Right lung (tissue), 10 donors: ENCODE measurements at places on chromosomes 11 and 22. TPM values are rescaled to one million over a fixed set of nuclear protein-coding genes. Genes with fewer than 3 reads are reported as not detected.
A peak's percentile ranks its signal among the peaks of the same experiment; 100 is the strongest.

GRCh38 chr11:71307811-71308645 is 55.7 kb upstream of the SHANK2 start:
- no peak for DNase-seq

DNA sequence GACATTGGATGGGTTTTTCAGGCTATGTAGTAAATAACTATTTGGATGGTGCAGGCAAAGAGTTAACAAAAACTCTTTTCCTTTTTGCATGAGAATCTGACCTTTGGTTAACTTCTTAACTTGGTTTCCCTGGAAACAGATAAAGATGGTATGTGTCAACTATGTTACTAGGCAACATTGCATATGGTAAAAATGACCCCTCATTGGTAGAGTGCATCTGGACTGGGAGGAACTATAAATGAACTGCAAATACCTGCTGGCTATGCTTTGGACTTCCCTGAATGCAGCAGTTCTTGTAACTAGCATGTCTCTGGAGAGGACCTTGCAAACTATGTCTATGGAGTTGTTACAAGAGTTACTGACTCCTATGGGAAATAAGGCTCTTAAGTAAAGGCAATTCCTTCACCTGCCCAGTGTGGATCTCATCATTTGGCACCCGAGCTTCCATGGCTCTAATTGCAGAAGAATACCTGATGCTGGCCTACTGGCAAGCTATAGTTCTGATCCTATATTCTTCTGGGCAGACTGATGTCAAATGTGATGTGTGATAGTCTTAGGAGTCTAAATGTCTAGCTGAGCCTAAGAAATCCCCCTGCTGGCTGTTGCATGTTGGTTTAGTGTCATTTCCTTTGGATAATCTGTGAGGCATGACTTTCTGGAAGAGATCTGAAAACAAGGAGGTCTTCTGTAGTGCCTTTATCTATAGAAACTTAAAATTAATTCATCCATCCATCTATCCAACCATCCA is 126.7 kb upstream of the MTMR2 start:
- DNase-seq = peak; percentile 71

MMP12 gene
- not detected for polyA plus RNA-seq

- DNase-seq = no peak
Measured at GRCh38 chr11:116416852-116417251, 355.9 kb downstream of the BUD13 start.

DNA sequence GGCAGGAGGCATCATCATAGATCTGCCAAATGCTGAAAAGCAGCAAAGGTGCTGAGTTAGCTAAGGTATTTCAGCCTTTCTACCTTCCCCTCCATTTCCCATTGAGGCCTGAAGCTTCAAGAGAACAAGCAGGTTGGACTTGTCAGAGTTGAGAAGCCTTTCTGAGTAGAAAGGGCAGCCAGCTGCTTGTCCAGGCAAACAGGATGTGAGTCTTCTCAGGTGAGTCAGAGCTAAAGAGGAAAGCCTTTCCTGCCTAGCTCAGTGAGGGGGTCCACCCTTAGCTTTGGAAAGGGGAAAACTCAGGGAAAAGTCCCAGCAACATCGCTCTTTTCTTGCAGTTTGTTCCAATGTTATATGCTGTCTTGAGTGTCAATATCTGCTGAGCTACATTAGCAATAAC is 13.2 kb upstream of the MPZL2 start:
- no peak for DNase-seq

DNA sequence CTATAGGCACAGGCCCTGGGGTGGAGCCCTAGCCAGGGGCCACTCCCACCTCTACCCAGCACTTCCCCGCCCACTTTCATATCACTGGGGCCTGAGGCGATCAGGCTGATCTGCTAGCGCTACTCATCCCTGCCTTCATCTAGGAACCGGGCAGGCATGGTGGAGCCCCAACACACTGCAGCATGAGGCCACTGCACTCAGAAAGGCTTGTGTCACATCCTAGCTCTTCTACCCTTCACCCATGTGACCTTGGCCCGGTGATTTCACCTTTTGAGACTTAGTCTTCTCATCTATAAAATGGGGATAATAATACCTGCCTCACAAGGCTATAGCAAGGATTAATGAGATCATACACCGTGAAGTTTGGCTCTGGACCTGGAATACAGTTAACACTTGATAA is 18.1 kb upstream of the GDPD5 start:
- DNase-seq = no peak

DNA sequence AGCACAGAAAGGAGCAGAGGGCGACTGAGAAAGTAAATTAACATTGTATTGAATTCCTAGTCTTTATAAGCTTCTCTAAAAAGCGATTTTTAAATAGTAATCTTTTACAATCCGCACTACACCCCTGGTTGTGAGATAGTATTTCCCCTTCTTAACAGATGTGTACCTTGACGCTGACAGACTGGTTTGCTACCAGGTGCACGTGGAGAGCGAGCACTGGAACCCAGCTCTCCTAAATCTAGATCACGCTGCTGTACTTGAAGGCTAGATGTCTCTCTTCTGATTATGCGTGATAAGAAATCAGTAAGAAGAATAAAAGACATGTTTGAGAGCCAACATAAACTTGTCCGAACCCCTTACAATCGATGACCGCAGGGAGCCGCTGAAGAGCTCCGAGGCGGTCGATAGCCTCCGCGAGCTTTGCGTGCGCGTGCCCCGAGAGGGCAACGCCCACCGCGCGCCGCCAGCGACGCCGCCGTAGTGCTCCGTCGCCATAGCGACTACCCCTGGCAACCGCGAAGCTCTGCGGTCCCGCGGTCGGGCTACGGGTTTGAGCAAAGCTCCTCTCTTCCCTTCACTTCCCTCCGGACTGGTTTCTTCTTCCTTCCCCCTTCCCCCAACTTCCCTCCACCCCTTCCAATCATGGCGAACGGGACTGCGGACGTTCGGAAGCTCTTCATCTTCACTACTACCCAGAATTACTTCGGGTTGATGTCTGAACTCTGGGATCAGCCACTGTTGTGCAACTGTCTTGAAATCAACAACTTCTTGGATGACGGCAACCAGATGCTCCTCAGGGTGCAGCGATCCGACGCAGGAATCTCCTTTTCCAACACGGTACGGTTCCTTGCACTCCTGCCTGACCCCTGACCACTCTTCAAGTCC is at the start of gene DYNC2H1:
Gene DYNC2H1 (plus strand): TSS at position 494 of the 885 bp plus-strand sequence. CDS start 149 bp downstream, at position 643.
- peak; percentile 93 for DNase-seq

APOL4 gene
- polyA plus RNA-seq = 8.9 TPM

- no peak for DNase-seq
Measured at GRCh38 chr11:25628030-25628429, 703.9 kb upstream of the ANO3 start.

SLC22A9 gene
- polyA plus RNA-seq = 0.16 TPM

GNG3 gene
- polyA plus RNA-seq = 1.6 TPM

DNA sequence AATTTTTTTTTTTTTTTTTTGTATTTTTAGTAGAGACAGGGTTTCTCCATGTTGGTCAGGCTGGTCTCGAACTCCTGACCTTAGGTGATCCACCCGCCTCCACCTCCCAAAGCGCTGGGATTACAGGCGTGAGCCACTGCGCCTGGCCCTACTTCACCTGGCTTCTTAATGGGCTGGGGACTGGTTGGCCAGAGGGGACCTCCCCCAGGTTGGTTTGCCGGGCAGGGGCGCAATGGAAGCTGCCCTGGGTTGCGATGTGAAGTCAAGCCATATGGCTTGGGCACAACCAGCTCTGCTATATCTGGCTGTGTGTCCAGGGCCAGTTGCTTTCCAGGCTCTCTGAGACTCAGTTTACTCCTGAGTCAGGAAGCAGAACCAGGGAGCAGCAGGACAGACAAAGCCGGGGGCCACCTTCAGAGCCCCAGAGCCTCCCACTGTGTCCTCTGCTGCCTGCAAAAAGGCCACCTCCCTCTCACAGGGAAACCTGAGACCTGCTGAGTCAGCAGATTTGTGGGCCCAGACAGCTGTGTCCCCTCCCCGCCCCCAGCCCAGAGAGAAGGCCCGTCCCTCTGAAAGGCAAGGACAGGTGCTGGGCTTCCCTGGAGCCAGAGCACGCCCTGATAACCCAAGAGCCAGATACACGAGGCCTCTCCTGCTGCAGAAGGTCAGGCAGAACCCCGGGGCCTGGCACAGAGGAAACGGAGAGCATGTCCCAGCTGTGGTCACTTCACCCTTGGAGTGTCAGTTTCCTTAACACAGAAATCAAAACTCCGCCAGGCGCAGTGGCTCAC is 29.2 kb upstream of the DAGLA start:
- no peak for DNase-seq

DNA sequence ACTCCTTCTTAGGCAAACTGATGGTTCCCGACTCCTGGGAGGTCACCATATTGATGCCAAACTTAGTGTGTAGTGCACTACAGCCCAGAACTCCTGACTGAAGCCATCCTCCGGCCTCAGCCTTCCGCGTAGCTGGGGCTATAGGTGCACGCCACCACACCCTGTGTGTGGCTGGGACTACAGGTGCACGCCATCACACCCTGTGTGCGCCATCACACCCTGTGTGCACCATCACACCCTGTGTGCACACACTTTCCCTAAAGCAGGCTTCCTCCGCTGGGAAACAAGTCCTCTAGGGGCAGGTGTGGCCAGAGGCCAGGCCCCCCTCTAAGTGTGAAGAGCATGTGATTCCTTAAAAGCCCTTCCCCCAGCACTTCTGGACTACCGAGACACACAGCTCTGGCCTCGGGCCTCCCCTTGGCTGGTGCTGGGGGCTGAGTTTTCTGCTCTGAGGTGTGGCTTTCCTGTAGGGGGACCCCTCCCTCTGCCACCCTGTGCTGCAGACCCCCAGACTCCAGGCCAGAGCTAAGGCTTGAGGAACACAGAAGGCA is 81.7 kb downstream of the BCR start:
- no peak for DNase-seq

- DNase-seq = no peak
Measured at GRCh38 chr11:121151207-121151688, 50.2 kb downstream of the TECTA start.

- no peak for DNase-seq
Measured at GRCh38 chr22:22927888-22928665, 40.5 kb downstream of the IGLL5 start.

DNA sequence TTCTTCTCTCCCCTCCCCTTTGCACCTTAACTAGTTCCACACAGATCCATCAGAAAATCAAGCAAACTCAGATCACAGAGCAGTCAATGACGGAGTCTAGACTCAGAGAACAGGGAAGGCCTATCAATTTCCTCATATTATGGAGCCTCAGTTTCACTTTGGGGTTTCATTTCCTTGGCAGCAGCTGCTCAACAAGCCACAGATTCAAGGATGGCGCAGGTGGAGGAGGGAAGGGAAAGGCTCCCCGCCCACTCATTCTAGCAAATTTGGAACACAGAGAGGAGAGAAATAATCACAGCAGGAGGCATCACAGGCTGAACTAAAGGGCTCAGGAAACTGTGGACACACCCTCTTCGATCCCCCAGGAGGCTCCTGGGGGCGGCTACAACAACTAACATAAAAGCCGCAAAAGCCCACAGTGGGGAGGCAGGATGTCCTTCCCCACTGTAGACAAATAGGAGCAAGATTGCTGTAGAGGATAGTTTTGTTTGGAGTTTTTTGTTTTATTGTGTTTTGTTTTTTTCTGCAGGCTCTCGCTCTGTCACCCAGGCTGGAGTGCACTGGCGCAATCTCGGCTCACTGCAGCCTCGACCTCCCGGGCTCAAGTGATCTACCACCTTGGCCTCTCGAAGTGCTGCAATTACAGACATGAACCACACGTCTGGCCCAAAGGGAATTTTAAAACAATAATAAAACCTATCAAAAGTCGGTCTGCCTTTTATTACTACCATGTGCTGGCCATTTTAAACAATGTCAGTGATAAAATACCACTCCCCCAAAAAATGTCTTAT is 3.4 kb downstream of the PLAAT3 start:
- DNase-seq = no peak

- DNase-seq = no peak
Measured at GRCh38 chr22:40452730-40453487, 82.5 kb downstream of the SGSM3 start.

- DNase-seq = no peak
Measured at GRCh38 chr22:30617819-30618218, 10.8 kb downstream of the TCN2 start.

DNA sequence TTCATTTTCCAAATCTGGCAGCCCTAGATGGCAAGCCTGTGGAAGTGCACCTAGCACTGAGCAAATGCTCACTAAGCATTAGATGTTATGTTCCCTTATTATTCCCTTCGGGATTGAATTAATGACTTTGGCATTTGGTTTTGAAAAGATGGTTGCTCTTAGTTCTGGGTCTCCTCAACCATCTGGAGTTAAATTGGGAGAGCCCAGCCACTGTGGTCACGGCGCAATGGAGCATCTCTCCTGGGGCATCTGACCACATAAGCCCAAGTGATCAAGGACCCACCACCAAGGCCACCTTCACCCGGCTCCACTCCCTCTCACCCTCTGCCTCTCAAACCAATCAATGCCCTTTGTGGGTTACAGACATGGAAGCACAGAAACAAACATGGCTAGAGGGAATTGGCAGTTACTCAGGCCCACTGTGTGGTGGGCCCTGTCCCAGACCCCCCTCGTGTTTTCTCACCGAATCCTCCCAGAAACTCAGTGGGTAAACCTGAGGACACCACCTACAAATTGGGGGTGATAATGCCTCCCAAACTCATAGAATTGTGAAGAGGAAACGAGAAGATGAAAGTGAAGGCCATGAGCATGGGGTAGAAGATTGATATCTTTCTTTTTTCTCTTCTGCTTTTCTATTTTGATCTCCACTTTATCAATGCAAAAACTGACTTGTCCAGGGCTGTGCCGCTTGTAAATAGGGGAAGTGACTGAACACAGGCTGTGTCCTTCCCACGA is 52.2 kb downstream of the IRAG1 start:
- DNase-seq = no peak

- no peak for DNase-seq
Measured at GRCh38 chr11:99135508-99135907, 114.8 kb downstream of the CNTN5 start.

DNA sequence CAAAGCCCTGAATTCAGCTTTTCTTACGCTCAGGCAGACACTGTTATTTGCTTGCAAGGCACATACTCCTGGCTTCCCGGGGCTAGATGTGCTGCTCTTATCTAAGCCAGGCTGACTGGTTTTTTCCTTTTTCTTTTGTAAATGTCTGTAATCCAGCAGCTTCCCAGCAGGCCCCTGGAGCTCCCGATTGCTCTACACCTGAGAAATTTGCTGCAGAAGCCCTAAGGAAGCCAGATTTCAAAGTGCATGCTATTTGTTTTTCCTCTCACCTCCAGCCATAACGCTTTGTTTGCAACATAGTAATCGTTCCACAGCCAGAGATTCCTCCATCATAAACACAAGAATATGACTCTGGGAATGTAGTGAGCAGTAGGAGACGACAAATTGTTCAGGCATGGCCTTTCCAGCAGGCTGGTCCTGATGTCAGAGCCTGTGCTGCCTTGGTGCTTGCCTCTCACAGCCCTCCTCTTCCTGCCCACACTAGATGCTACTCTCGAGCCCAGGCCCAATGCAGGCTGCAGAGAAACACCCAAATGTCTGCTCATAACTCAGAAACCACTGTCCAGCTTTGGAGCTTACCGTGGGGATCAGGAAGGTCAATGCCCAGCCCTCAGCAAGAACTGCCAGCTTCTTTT is 54.7 kb upstream of the SLC6A5 start:
- DNase-seq = no peak

ANKK1 gene
- 1.2 TPM for polyA plus RNA-seq

- DNase-seq = no peak
Measured at GRCh38 chr11:96307776-96308140, 35.2 kb downstream of the MAML2 start.

JAM3 gene
- polyA plus RNA-seq = 73.8 TPM
